Right cardiac atrium (tissue), 5 donors: ENCODE measurements at places on chromosomes 2 and 18. TPM values are rescaled to one million over a fixed set of nuclear protein-coding genes. Genes with fewer than 3 reads are reported as not detected.

DNA sequence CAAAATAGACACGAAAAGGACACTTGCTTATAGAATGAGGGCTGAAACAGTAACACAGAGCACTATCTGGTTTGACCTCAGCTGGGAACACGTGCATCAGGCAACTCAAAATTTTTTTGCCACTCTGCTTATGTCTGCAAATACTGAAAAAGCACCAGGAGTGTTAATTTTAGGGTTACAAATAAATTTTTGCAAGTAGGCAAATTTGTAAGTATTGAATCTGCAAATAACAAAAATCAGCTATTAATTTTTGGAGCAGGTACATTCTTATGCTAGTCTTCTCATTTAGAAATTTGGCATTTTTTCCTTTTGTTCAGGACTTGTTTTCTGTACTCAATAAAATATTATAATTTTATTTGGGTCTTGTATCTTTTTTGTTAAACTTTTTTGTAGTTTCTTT lies 29.7 kb downstream of the DYTN start:
- no peak for DNase-seq

DNA sequence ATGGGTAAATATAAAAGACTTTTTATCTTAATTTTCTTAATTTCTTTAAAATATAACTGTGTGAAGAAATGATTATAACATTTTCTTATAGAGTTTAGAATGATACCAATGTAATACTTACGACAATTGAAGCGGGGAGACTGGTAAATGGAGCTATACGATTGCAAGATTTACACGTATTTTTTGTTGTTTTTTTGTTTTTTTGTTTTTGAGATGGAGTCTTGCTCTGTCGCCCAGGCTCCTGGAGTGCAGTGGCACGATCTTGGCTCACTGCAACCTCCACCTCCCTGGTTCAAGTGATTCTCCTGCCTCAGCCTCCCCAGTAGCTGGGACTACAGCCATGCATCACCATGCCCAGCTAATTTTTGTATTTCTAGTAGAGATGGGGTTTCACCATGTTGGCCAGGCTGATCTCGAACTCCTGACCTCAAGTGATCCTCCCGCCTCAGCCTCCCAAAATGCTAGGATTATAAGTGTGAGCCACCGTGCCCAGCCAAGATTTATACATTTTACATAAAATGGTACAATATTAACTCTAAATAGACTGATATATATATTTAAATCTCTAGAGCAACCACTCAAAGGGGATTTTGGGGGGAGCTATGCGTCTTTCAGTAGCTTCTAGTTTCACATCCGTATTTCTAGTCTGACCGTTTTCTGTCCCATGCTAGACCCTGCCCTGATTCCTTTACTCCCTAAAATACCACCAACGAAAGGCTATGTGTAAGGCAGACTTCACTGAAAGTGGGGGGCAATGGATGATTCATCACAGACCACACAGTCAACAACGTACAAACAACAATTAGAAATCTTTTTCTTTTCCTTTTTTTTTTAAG lies 28.2 kb upstream of the ATG16L1 start:
- no peak for DNase-seq

- no peak for DNase-seq
These were observed 98.1 kb downstream of the ZEB2 start for GRCh38 chr2:144421606-144422510.

- no peak for DNase-seq
These were observed 35.7 kb upstream of the HPCAL1 start for GRCh38 chr2:10267036-10267435.

- DNase-seq = no peak
These were observed 640.2 kb upstream of the SYT4 start for GRCh38 chr18:43917520-43917919.

DNA sequence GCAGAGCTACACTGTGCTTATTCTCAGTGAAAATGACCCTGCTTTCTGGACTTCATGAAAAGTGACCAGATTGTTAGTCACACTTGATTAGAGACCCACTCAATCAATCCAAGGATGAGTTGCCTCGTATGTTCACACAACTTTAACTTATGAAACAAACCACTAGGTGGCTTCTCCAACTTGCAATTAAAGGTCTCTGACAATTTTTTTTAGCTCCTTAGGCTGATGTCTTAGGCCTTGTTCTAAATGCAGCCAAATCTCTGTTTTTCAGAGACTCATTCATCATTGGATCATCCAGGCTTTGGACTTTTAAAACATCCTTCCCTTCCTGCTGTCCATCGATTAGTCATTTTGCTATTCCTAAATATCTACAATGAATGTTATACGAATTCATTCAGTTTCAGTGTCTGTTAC lies 63.4 kb downstream of the MREG start:
- DNase-seq = no peak

DNA sequence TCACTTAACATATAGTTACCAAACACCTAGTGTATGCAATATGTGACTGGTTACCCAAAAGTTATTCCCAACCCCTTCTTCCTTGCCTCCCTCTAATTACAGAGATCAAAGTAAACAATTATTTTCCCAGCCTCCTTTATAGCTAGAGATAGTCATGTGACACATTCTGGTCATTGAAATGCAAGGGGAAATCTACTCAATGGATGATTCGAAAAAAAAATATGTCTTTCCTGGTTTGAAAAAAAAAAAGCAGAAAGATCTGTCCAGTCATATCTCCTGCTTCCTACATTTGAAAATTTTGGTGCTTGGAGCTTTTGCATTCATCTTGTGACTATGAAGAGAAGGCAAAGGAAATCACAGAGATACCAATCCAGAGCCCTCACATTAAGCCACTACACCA lies 27.6 kb upstream of the UGP2 start:
- DNase-seq = no peak

DNA sequence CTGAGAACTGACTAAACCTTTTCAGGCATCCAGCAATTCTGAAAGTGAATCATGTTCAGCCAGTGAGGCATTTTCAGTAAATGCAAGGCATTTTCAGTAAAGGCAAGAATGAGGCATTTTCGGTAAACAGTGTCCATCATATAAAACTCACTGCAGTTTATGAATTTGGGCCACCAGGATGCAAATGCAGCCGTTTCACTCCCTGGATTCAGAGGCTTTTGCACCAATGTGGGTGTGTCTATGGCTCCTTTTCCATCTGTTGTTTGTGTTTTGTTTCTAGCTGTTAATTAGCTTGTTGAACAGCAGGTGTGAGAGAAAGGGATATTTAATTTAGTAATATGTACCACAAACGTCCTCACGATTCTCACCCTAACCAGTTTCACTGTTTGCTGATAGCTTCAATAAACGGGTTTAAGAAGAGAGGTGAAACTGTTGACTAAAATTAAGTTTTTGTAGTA lies 116.3 kb upstream of the PGAP1 start:
- no peak for DNase-seq

GRCh38 chr2:66693076-66693965 lies 258.4 kb downstream of the MEIS1 start:
- DNase-seq = no peak

- DNase-seq = no peak
These were observed 21.8 kb downstream of the CWC22 start for GRCh38 chr2:179985163-179985820.

GRCh38 chr2:129201696-129202095 lies 777.8 kb upstream of the RAB6C start:
- DNase-seq = no peak

DNA sequence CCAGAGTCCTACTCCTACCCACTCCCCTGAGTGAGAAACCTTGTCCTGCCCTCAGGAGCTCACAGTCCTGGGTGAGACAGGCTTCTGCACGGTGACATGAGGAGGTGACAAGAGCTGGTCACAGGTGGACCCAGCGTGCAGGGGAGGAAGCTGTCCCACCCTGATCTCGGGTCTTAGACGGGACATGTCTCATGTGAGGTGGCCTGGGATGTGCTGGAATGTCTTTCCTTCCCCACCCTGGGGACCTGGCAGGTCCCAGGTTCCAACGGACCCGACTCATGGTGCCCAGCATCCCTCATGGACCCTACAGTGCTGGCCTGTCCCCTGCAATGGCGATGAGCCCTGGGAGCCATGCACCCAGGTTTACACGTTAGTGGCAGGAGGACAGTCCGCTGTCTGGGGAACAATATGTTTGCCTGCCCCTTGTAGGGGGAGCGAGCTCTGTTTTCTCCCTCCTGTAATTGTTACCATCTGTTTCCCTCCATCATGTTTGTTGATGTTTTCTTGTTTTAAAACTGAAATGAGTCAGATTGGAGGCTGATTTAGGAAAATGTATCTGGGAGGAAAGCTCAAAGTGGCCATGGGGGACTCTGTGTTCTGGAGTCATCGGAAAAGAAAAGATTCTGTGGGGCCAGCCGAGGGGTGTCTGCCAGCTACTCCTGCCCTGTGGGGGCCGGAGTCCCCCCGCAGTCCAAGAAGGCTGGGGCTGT lies 238.1 kb downstream of the KLHL29 start:
- no peak for DNase-seq

DNA sequence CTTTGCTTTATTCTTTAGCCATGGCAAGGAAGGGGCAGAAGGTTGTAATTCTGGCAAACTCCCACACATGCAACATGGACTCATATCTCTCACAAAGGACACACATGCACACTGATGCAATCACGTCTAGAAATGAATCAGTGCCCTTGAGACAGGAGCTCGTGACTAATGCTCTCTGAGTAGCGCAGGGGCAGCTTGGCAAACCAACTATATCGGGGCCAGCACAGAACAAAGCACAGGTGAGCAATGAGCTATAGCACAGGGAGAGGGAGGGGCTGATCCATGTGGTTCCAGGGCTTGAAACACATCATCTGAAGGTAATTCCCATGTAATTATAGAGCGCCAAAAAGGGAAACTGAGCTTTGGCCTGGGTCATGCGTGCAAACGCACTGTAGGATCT lies 165.2 kb upstream of the KLF7 start:
- DNase-seq = peak; percentile 42

DNA sequence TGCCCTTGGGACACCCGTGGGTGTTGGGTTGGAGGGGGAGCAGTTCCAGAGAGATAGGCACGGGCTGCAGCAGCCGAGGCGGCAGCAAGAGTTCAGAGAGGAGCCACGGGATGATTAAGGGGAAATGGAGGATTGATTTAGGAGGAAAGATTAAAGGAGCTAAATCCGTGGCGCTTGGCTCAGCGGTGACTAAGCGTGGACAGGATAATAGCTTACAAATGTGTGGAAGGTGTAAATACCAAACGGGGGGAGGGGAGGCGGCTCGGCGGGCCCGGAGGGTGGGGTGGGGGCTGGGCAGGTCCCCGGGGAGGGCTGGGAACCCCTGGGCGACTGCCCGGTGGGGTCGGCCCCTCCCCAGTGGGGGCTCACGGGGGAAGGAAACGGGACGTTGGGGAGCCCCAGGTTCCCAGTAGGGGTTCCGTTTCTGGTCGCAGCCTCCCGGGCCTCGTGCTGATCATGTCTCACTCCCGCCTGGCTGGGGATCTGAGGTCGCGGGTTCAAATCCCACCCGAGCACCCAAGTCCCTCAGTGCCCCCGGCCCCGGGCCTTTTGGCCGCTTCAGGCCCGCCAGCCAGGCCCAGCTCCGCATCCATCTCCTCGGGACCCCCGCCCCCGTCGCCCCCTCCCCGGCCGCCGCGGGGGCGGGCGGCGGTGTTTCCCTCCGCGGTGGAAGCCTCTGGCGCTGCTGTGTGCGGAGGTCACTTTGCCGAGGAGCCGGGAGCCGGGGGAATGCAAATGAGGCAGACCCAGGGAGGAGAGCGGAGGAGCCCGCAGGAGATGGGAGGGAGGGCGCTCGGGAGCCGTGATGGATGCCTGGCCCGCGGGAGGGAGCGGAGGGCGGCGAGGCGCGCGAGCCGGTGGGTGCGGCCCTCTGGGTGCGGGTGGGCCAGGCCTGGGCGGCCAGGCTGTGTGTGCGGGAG lies 8.1 kb downstream of the ASIC4 start:
- DNase-seq = no peak

- DNase-seq = no peak
These were observed 1389.1 kb upstream of the TMEFF2 start for GRCh38 chr2:193583638-193584400.

GRCh38 chr2:163471947-163472346 lies 263.9 kb downstream of the FIGN start:
- no peak for DNase-seq

Gene HAUS1
- 9.0 TPM for total RNA-seq

Gene TMEFF2
- 0.14 TPM for total RNA-seq

Gene SCYGR4
- not detected for total RNA-seq

Gene PRSS56
- total RNA-seq = not detected

Gene GPAT2
- total RNA-seq = 3.1 TPM

Gene CTAGE1
- total RNA-seq = 0.09 TPM

Gene RAD51AP2
- total RNA-seq = 0.26 TPM

Gene APCDD1
- total RNA-seq = 76.1 TPM

Gene LYG2
- total RNA-seq = not detected

Gene IL36G
- not detected for total RNA-seq

Gene NEU2
- not detected for total RNA-seq

Gene SCN3A
- 0.71 TPM for total RNA-seq

Gene SLC9A4
- not detected for total RNA-seq

Gene MARCHF4
- total RNA-seq = not detected

Gene LRATD1
- 13.5 TPM for total RNA-seq

Gene CENPA
- total RNA-seq = not detected
